Epithelial cell of proximal tubule (primary cell): ENCODE measurements at places on chromosomes 1 and 21. TPM values are rescaled to one million over a fixed set of nuclear protein-coding genes. Genes with fewer than 3 reads are reported as not detected.

The NR5A2 gene
- not detected in 2 replicates for total RNA-seq

The INPP5B gene
- 11.4 and 18.7 TPM in 2 replicates for total RNA-seq

GRCh38 chr21:36113647-36114428, 21.0 kb upstream of the CBR3 start:
- no peak for DNase-seq

- no peak for DNase-seq
Measured at GRCh38 chr1:36098650-36099365, 10.1 kb downstream of the ADPRS start.

GRCh38 chr1:150688763-150689162, 8.2 kb downstream of the GOLPH3L start:
- no peak for DNase-seq

GRCh38 chr1:200732438-200732837, 6.3 kb upstream of the CAMSAP2 start:
- DNase-seq, result no peak

DNA sequence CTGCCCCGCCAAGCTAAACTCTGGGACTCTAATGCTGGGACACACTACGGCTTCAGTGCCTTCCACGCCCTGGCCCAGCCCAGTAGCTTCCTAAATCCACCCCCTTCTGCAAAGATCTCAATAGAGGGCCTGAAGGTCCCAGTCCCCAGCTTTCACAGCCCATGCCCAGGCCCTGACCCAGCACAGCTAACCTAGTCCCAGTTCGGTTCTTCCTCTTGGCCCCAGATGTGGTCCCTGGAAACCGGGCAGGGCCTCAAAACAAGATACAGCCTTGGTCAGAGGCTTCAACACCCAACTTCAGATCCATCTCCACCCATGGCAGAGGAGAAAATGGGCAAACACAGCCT, 646 bp upstream of the PDZK1IP1 start:
- DNase-seq, result no peak
